Lower lobe of right lung (tissue), 2 donors: ENCODE measurements at places on chromosomes 2 and 18.
A peak's percentile ranks its signal among the peaks of the same experiment; 100 is the strongest.

- no peak overlapping the region for H3K4me3 ChIP-seq
- peaks cover 53% of the 10 kb centered on the region for H3K36me3 ChIP-seq
- no peak for DNase-seq
- H3K4me1 ChIP-seq, result no peaks in the 10 kb centered on the region
Measured at GRCh38 chr18:79749251-79750191, 48.2 kb upstream of the KCNG2 start.

- no peak for DNase-seq
- H3K27me3 ChIP-seq, result no peaks in the 10 kb centered on the region
- no peak overlapping the region for H3K4me3 ChIP-seq
- H3K36me3 ChIP-seq, result no peaks in the 10 kb centered on the region
- H3K27ac ChIP-seq, result no peak overlapping the region
Measured at GRCh38 chr2:151945186-151945585, 117.0 kb upstream of the ARL5A start.

GRCh38 chr2:74383254-74383653, 3.1 kb upstream of the DCTN1 start:
- peaks cover 9% of the 10 kb centered on the region for H3K36me3 ChIP-seq
- H3K27ac ChIP-seq, result peak overlapping the region; percentile 44
- H3K4me3 ChIP-seq, result no peak overlapping the region
- peaks cover 67% of the 10 kb centered on the region for H3K4me1 ChIP-seq

DNA sequence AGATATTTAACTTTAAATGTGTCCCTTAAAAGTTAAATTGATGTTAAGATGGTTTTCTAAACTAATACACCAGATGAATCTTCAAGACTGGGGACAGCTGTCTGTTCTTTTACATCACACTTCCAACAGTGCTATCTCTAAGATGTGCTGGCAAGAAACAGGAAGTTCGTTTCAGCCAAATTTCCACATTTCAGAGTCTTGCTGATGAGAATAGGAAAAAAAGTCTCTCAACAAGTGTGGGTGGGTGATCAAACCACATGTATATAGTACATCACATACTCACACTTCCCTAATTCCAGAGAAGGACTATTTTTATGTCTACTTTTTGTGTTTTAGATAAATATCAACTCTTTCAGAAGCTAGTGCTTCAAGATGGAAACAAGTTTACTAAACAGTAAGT, 1712.8 kb upstream of the TMEFF2 start:
- H3K27ac ChIP-seq, result no peak overlapping the region
- H3K4me1 ChIP-seq, result no peaks in the 10 kb centered on the region
- no peak overlapping the region for H3K4me3 ChIP-seq
- no peak for DNase-seq
- H3K36me3 ChIP-seq, result no peaks in the 10 kb centered on the region
- no peaks in the 10 kb centered on the region for H3K27me3 ChIP-seq

GRCh38 chr2:72895759-72896281, 8.6 kb downstream of the SPR start:
- peak; percentile 50 for DNase-seq
- no peaks in the 10 kb centered on the region for H3K4me1 ChIP-seq
- no peak overlapping the region for H3K27ac ChIP-seq
- H3K36me3 ChIP-seq, result peaks cover 17% of the 10 kb centered on the region
- peaks cover 31% of the 10 kb centered on the region for H3K27me3 ChIP-seq

DNA sequence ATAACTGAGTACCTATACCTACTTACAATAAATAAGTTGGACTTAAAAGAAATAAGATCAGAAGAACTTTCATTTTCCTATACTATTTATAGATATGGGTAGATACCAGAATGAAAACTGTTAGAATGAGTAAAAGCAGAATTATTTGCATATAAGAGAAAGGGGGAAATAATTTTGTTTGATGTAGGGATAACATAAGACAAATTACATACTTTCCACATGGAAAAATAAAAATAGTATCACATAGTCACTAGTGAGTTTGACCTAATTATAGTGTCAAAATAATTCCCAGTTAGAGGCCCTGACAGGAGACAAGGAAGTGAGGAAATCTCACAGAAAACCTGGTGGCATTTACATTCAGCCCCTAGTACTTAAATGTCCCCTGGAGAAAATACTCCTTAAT, 28.6 kb downstream of the KCMF1 start:
- DNase-seq, result no peak
- no peaks in the 10 kb centered on the region for H3K36me3 ChIP-seq
- no peaks in the 10 kb centered on the region for H3K27me3 ChIP-seq
- no peak overlapping the region for H3K4me3 ChIP-seq

GRCh38 chr2:16130541-16130880, 190.2 kb downstream of the MYCN start:
- no peaks in the 10 kb centered on the region for H3K36me3 ChIP-seq
- no peak for DNase-seq
- no peaks in the 10 kb centered on the region for H3K4me1 ChIP-seq
- H3K27ac ChIP-seq, result no peak overlapping the region
- no peaks in the 10 kb centered on the region for H3K27me3 ChIP-seq

DNA sequence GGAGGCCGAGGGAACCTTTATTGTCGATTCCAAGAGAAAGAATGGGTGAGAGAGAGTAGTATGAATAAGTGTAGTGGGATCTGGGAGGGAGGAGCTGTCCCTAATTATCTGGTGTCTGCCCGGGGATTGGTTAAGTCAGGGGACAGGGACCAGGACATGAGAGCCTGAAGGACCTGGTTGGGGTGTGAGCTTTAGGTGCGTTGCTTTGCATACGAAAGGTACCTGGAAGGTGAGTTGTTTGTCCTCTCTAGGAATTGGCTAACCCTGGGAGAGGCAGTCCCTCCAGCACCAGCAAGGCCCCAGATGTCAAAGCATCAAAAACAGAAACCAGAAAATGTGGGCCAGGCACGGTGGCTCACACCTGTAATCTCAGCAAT, 48.1 kb upstream of the RPL31 start:
- no peak overlapping the region for H3K27ac ChIP-seq
- peaks cover 7% of the 10 kb centered on the region for H3K4me1 ChIP-seq
- DNase-seq, result no peak
- H3K27me3 ChIP-seq, result no peaks in the 10 kb centered on the region

- no peak overlapping the region for H3K27ac ChIP-seq
- H3K4me3 ChIP-seq, result no peak overlapping the region
- H3K27me3 ChIP-seq, result no peaks in the 10 kb centered on the region
- no peaks in the 10 kb centered on the region for H3K36me3 ChIP-seq
- DNase-seq, result no peak
Measured at GRCh38 chr2:109186656-109187250, 57.7 kb downstream of the SH3RF3 start.

DNA sequence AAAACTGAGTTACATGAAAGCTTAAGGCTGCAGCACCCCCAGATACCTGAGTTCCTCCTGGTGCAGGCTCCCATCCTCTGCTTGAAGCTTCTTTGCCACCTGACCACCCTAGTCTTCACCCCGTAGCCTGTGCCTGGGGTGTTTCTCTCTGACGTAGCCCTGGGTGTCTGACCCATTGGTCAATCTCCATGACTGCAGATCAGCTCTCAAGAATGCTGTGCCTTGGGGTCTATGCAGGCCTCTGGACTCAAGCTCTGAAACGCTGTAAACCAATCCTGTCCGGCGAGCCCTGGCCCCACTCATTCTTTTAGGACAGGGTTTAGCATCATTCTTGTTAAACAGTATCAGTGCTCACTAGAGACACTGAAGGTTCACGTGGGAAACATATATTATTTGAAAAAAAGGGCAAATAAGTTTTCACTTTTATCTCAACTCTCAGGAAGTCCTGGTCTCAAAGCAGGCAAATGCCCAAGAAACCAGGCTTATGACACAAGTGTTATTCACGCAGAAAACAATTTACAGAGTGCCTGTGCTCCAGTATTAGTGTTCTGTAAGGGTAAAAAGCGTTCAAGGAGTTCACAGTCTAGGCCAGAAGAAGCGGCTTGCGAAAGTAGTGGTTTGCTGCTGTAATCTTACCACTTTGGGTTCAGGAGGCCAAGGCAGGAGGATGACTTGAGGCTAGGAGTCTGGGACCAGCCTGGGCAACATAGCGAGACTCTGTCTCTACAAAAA, 22.8 kb upstream of the PPP4R1 start:
- no peak for DNase-seq
- no peaks in the 10 kb centered on the region for H3K36me3 ChIP-seq
- H3K27ac ChIP-seq, result peak overlapping the region; percentile 36

GRCh38 chr2:119696005-119696404, 17.0 kb downstream of the TMEM177 start:
- no peak overlapping the region for H3K27ac ChIP-seq
- no peaks in the 10 kb centered on the region for H3K36me3 ChIP-seq
- no peak for DNase-seq
- no peak overlapping the region for H3K4me3 ChIP-seq

DNA sequence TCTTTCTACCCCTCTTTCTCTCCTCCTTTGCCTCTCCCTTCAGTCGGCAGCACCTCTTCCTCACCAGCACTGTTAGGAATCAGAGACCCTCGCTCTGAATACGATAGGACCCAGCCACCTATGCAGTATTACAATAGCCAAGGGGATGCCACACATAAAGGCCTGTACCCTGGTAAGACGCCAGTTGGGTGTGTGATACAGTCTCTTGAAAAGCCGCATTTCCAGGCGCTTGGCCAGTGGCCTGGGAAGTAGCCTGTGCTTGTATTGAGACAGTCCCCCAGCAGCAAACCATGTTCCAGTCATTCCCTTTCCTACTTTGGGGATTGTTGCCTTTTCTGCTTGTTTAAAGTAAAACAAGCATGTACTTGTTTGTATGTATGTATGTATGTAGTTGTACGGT, 118.4 kb upstream of the DAPL1 start:
- no peak for DNase-seq
- no peaks in the 10 kb centered on the region for H3K4me1 ChIP-seq
- H3K27me3 ChIP-seq, result no peaks in the 10 kb centered on the region

- H3K4me3 ChIP-seq, result no peak overlapping the region
- H3K36me3 ChIP-seq, result peaks cover 4% of the 10 kb centered on the region
- no peaks in the 10 kb centered on the region for H3K27me3 ChIP-seq
Measured at GRCh38 chr2:55357927-55358326, 61.7 kb downstream of the CCDC88A start.

DNA sequence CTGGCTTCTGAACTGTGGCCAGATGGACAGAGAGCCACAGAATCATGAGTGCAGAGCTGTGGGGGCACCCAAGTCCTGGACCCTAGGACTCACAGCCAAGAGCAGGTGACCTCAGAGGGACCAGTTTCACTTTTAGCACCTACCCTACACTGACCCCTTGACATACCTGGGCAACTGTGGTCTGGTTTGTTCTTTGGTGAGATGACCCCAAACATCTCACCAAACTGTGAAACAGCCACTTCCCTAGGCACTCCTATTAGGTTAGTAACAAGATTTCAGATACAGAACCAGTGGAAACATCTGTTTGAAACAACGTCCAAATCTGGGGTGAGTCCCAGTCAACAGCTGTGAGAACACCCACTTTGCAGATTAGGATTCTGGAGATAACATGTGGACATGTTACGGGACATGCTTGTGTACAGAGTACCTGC, 1.9 kb upstream of the ZFP36L2 start:
- peaks cover 26% of the 10 kb centered on the region for H3K4me1 ChIP-seq
- peak overlapping the region; percentile 95 for H3K4me3 ChIP-seq
- H3K27ac ChIP-seq, result peak overlapping the region; percentile 100
- DNase-seq, result peak; percentile 25
- peaks cover 39% of the 10 kb centered on the region for H3K36me3 ChIP-seq

GRCh38 chr2:43419876-43420275, 176.0 kb downstream of the THADA start:
- no peak overlapping the region for H3K27ac ChIP-seq
- H3K4me1 ChIP-seq, result peaks cover 23% of the 10 kb centered on the region
- H3K36me3 ChIP-seq, result no peaks in the 10 kb centered on the region
- no peak overlapping the region for H3K4me3 ChIP-seq

DNA sequence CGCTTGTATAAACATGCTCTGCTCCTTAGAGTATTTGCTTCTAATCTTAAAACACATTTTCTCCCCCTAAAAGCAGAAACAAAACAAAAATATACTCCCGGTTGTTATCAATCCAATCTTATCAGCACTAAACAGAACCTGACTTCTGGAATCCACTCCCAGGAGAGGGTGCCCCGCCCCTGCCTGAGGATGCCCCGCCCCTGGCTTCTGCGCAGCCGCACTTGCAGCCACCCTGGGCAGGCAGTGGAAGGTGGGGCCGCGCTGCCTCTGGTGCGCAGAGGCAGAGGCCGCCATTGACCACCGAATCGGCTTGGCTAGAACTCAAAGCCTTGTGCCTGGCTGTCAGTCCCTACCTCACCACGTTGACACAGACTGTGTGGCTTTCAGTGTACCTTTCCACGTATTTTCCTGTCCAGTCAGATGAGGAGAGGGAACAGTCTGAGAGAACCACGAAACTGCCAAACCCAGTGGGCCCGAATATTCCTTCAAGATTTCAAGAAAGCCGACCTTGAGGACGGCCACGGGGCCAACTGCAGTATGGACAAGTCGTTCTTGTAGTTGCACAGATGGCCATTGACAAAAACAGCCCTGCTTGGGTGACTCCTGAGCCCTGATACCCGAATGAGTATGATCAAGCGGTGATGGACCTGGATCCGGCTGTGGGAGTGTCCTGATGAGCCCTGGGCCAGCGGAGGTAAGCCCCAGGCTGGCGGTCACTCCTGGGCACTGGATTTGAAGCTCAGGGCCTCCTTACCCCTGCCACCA, 46.2 kb upstream of the ARHGAP28 start:
- no peak for DNase-seq
- H3K4me1 ChIP-seq, result no peaks in the 10 kb centered on the region
- H3K27me3 ChIP-seq, result no peaks in the 10 kb centered on the region
- no peaks in the 10 kb centered on the region for H3K36me3 ChIP-seq
- H3K27ac ChIP-seq, result no peak overlapping the region
- H3K4me3 ChIP-seq, result peak overlapping the region; percentile 22

DNA sequence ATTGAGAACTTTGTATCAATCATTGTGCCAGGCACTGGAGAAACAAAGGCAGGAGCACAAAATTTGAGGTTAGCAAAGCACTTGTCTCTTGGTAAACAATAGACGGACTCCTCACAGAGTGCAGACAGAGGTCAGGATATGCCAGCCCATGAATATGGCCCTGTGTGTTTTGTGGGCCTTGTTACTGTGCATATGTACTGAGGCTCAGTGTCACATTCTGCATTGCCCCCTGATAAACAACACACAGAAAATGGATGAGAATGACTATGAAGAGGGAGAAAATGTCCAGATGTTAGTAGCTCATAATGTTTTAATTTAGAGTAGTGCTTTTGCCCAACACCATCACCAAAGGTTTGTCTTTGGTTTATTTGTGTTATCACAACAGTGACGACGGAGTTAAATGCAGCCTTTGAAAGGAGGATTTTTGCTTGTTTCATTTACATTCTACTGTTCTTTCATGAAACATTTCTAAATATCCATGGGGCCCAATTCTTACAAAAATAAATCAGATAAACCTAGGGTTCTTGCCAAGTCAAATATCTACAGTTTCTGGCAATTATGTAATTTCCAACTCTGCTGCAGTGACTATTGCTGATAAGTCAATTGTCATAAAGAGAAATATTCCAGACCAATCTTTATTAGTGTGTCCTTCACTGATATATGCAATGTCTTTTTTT, 14.6 kb upstream of the NT5C1B start:
- no peak overlapping the region for H3K27ac ChIP-seq
- no peaks in the 10 kb centered on the region for H3K4me1 ChIP-seq
- H3K27me3 ChIP-seq, result no peaks in the 10 kb centered on the region
- no peak for DNase-seq
- H3K36me3 ChIP-seq, result no peaks in the 10 kb centered on the region
